ENCODE measurements at places on chromosomes 6 and 20.

- DNase-seq = no peak
These were observed 54.2 kb upstream of the MAFB start for GRCh38 chr20:40743141-40743775.

DNA sequence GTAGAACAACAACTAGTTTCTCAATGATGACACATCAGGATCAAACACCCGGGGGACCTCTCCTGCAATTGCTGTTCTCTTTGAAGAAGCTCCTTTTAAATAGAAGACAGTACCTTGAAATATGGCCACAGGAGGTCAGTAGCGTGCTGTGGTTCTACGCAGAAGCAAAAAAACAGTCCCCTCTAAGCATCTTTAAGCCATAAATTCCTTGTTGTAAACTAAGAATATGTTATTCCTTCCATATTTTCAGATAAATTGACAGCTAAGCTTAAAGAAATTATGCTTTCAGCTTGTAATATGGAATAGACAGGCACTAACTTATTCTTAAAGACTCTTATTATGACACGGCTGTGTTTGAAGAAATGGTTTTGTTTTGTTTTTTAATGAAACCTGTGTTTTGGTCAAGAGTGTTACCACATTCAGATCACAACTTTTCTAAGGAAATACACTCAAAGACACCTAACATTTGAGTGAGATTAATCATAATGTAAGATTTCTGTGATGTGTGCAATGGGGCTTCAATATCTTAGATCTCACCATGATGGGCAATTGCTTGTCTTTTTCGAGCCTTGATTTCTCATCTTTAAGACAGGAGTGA is 49.7 kb upstream of the IL20RA start:
- DNase-seq = peak; percentile 60

DNA sequence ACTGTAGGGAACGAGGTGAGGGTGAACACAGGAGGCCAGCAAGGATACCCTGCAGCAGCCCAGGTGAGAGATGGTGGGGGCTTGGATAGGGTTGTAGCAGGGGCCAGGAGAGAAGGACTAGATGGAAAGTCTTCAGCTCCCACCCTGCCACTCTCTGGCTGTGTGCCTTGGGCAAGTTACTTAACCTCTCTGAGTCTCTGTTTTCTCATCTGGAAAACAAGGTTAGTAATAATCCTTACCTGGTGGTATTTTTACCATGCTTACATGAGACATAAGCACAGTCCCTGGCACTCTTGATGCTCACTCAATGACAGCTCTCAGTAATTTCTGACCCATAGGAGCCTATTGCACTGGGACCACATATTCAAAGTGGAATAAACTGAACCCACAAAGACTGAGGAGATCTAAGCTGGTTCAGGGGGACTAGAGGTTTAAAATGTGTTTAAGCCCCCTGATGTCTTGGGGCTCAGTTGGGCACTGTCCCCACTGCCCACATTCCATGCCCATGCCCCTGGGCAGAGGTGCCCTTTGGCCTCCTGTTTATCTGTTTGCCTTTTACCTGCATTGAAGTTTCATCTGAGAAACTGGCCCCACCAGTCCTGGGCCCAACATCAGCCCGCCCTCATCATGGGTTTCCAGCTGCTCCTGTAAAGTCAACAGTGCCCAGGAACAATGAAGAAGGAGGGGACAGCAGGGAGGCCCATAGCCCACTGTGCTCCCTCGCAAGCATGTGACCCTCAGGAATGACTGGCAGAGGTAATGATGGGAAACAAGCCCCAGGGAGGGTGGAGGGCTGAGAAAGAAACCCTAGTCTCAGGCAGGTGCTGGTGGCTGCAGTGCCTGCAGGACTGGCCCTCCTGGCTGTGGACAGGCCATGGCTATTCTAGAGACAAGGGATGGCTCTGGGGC is 104.0 kb downstream of the VEGFA start:
- DNase-seq = no peak

DNA sequence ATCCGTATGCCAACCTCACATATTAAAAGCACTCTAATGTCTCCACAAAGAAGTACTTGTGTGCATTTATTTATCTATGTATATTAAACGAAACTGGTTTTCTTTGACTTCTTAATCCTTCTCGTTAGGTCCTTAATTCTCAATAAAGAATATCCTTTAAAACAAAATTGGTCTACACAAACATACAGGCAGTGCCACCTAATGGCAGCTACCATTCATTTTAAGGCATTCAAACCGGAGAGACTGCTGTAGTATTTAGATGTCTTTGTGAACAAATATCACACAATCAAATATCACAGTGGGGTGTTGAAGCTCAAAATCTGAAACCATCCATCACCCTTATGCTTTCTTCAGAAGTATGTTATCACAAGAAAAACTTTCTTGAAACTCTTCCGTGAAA is 96.6 kb upstream of the IRAK1BP1 start:
- no peak for DNase-seq

- DNase-seq = no peak
These were observed 325.6 kb downstream of the UBE3D start for GRCh38 chr6:82740072-82740471.

GRCh38 chr6:130671577-130671976 is 155.6 kb upstream of the SMLR1 start:
- DNase-seq = no peak

- DNase-seq = no peak
These were observed 106.6 kb downstream of the NOL4L start for GRCh38 chr20:32478576-32478975.

DNA sequence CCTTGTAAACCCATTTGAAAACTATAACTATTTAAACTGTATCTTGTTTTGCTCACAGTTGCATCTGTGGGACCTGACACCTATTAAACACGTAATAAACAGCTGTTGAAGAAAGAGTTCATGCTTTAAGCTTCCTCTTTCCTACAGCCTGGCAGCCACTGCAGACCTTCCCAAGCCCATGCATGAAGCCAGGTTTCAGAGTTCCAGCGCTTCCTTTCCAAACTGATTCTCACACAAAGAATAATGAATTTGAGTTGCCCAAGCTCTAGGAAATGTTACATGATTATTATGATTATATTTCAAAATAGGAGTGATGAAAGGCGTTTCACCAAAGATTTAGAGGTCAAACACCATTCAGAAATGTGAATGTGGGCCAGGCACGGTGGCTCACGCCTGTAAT is 3.7 kb downstream of the AGPAT4 start:
- DNase-seq = no peak

- no peak for DNase-seq
These were observed 211.6 kb downstream of the RNF144B start for GRCh38 chr6:18598551-18599264.

DNA sequence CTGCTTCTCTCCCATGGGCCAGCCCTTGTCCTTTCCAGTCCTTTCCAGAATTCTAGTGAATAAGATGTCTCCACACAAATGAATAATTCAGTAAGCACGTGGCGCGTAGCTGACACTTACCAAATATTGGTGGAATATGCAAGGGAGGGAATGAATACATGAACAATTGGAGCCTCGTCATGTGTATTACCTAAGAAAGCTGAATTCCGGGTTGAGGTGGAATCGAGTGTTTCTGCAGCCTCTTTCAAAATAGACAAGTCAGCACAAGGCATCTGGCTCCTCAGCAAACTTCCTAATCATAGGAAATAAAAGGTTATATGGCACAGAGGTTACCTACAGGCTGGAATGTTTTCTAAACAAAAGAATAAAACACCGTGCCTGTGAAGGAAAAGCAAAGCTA is 47.0 kb upstream of the NT5E start:
- no peak for DNase-seq

DNA sequence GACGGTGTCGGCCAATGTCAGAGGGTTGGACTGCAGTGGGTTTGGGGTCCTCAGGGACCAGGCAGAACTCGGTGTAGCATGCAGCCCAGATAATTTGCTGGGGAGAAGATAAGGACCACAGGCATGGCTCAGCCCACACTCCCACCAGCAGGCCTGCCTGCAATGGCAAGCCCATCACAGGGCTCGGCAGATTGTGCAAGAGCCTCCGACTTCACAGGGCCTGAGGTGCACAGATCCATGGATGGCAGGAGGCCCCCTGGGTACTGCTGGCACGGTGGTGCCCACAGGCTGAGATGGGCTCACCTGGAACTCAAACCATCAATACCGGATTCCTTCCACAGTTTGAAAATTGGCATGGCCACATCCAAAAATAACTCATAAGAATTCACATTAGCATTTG is 180.3 kb downstream of the TTLL2 start:
- no peak for DNase-seq

GRCh38 chr20:63228806-63229205 is 6.9 kb upstream of the BIRC7 start:
- DNase-seq = no peak

- no peak for DNase-seq
These were observed 622 bp downstream of the MAFB start for GRCh38 chr20:40688129-40689099.

- DNase-seq = no peak
These were observed 158.0 kb upstream of the BMP5 start for GRCh38 chr6:56033401-56033800.

GRCh38 chr6:45455408-45455807 is 77.7 kb upstream of the SUPT3H start:
- no peak for DNase-seq

GRCh38 chr6:45541934-45542333 is 164.2 kb upstream of the SUPT3H start:
- DNase-seq = no peak

DNA sequence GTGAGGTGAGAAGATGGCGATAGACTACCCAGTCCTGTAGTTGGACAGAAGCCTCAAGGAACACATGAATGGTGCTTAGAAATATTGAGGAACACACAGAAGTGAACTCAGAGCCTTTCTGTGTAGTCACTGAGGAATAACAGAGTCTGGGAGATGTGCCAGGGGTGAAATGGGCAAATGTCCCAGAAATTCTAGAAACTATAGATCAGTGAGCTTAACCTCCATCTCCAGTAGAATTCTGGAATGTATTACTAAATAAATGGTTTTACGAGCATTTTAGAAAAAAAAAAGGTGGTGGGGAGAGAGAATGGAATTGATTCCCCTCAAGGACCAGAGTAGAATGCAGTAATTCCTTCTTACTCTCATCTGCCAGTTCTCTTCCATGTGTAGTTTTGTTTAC is 380.0 kb downstream of the LMBRD1 start:
- DNase-seq = no peak

GRCh38 chr6:9056556-9056955 is 621.2 kb upstream of the SLC35B3 start:
- DNase-seq = no peak

Measured in inflammatory macrophage treated with lipopolysaccharide for 1 hour (primary cell).